Anterior cingulate cortex (tissue), 58 donors: ENCODE measurements at places on chromosomes 12 and 14.

DNA sequence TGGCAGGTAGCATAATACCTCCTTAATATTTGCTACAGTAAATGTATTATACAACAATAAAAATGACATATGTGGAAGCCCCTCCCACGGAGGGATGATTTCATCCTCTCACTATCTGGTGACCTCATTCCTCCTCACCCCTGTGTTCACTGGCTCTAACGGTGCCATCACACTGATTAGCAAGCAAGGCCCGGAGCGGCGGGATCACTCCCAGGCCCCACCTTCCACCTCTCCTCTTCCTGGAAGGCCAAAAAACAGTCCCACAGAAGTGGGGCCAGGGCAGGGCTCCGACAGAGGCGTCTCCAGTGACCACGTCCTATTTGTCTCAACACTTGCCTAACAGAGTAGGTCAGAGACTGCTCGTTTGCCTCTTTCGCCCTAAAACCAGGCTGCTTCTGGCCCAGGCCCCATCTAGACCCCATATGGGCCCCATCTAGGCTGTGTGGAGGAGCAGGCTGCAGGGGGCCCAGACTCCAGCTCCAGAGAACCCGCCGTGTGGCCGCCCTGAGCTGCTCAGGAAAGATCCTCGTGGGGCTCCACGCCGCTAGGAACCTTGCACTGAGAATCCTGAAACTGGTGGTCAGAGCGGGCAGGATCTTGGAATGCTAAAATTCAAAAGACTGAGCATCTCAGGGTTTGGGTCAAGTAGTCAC is 3.7 kb downstream of the SELPLG start:
- DNase-seq = no peak

- DNase-seq = no peak
Measured at GRCh38 chr14:69654116-69654515, 42.7 kb downstream of the SUSD6 start.

- DNase-seq = peak; percentile 80
Measured at GRCh38 chr12:53696285-53696654, 20.4 kb upstream of the ATP5MC2 start.

DNA sequence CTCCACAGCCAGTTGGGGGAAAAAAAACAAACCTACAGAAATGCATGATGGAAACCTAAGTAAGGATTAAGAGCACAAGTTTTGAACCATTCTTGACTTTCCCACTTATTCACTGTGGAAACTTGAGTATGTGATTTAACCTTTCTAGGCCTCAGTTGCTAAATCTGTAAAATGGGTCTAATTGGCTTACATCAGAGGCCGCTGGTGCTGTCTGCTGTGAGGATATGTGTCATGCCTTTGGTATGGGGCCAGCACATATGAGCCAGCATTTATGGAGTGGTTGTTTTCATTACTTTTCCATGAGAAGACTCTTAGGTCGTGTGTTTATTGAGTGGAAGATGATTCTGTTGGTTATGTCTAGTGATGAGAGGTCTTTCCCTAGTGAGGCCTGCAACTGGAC is 102.4 kb downstream of the ESR2 start:
- DNase-seq = no peak

DNA sequence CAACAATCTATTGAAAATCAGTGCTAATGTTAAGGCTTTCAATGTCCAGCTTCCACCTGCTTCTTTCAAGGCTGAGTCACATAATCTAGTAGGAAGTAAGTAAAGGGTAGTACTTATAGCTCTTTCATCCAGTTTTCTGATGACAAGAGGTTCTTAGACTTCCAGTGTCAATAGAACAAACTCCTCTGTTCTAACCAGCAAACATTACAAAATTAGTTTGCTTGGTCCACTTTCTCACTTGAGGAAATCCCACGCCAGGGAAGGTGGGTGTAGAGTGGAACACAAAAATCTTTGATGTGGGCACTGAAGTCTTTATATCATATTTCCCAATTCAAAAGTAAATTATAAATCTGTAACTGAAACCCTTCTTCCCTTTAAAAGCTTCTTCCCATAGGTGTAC is 2.6 kb downstream of the NPC2 start:
- DNase-seq = no peak

DNA sequence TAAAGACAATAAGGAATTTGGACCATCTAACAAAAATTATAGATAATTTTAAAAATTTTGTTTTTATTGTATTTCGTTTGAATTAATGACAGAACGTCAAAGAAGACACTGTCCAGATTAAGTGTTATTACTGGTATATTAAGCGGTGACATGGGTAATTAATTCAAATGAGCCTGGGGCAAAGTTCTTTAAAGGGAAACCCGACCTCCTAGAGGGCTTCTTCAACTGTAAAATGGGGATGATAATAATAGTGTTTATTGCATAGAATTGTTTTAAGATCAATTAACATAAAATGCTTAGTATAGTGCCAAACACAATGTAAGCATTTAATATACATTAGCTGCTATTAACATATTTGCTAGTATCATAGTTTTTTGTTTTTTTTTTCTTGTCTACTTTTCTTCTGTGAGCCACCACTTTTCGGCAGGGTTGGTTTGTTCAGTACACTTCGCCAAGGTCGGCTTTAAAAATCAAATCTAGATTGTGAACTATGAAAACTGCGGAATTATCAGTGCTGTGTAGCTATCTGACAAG is 514 bp upstream of the LARP4 start:
- DNase-seq = no peak

GRCh38 chr12:91974541-91975085 is 171.0 kb downstream of the BTG1 start:
- no peak for DNase-seq

DNA sequence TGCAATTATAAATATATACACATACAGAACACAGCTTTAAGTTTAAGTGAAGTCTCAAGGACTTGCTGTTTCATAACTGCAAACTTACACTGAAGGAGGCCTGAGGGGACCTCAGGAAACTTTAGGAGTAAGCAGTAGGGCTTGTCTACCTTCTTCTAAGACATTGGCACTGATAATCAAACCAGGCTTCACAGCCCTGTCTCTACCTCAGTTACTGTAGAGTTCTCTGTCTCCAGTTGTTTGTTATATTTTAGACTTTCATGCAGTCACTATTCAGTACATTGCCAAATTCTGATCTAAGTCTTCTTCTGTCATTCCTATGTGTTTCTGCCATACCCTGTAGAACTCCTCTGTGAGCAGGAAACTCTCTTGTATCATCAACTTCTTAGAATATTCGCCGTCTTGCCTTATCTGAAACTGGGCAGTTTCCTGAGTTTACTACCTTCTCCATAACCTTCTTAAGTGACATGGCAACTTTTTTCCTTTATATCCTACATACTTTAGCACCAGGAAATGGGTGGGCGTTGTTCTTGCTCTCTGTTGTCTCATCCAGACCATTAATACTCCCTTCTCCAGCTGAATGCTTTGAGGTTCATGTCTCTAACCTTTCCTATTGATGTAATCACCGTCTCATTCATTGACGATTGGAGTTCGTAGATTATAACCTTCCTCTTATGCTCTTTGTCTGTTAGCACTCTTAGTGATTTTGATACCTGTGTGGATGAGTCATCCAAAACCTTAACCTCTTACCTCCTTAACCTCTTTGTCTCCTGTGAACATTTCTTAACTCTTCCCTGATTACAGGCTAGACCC is 11.4 kb downstream of the APAF1 start:
- DNase-seq = no peak

GRCh38 chr14:100537446-100538350 is 49.5 kb downstream of the BEGAIN start:
- peak; percentile 67 for DNase-seq

DNA sequence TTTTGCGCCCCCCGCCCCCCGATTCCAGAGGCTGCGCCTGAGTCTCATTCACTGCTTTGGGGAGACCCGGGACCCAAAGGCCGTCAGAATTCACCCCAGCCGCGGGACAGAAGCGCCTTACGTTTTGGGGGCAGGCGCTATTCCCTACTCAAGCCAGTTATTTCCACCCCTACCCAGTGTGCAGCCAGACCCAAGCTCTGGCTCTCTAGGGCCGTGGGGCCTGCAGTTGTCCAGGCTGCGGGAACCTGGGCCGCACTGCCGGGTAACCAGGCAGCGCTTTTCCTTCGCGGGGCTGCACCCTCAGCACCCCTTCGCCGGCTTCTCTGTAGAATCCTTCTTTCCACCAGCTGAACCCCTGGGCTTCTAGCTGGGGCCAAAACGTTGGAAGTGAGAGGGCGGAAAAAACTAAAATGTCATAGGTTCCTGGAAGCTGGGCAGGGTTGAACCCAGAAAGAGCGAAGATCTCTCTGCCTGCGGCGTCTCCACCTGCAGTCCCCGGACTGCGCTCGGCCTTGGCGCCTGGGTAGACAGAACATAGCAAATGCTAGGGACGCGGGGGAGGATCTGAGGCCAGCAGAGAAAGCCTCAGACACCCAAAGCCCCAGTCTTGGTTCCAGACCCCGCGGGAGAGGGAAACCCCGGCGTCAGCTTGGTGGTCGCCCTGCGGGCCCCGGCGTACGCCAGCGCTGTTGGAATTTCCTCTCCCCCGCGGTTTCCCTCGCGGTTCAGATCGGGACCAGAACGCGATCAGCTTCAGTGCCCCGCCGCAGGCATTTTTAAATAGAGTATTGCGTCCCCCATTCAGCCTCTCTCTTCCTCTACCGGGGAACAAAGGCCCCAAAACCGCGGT is 18.3 kb downstream of the TBX3 start:
- DNase-seq = no peak

GRCh38 chr12:737122-737739 is 15.1 kb upstream of the WNK1 start:
- no peak for DNase-seq

DNA sequence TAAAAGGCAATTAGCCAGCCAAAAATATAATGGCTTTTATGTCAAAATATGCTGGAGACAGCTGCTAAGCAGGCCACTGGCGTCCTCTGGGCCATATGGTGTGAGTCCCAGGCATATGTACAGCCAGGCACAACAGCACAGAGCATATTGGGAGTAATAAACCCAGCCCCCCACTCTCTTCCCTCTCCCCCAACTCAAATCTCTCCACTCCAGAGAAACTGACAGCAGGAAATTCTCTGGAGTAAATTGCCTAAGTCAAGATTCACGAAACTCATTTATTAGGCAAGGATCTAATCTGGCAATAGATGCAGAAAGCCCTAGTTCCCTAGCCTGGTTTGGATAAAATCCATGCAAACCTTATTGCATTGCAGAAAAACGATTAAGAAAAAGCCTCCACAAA is 147.9 kb upstream of the SEL1L start:
- no peak for DNase-seq

DNA sequence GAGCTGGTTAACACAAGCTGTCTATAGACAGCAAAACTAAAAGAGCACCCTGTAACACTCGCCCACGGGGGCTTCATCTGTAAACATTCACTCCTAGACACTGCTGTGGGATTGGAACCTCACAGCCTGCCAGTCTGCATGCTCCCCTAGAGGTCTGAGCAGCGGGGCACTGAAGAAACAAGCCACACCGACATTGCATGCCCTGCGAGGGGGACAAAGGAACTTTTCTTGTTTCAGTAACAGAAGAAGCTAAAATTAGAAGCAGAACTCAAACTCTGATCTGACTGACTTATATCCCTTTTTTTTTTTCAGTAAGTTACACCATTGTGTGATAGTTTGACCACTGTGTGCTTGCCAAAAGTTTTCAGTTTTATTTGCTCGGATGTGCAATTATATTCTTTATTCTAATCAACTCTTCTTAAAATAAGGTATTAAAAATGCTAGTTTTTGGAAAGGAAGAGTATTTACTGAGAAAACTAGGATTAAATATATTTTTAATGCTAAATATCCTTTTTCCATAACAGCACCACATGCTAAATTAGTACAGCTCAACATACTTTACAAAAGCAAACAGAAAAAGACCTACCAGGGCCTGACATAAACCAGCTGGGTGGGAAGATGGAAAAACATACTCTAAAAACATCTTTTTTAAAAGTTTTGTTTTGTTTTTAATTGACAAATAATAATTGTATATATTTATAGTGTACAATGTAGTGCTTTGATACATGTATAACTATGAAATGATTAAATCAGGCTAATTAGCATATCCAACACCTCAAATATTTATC is 100.2 kb downstream of the EPS8 start:
- no peak for DNase-seq

DNA sequence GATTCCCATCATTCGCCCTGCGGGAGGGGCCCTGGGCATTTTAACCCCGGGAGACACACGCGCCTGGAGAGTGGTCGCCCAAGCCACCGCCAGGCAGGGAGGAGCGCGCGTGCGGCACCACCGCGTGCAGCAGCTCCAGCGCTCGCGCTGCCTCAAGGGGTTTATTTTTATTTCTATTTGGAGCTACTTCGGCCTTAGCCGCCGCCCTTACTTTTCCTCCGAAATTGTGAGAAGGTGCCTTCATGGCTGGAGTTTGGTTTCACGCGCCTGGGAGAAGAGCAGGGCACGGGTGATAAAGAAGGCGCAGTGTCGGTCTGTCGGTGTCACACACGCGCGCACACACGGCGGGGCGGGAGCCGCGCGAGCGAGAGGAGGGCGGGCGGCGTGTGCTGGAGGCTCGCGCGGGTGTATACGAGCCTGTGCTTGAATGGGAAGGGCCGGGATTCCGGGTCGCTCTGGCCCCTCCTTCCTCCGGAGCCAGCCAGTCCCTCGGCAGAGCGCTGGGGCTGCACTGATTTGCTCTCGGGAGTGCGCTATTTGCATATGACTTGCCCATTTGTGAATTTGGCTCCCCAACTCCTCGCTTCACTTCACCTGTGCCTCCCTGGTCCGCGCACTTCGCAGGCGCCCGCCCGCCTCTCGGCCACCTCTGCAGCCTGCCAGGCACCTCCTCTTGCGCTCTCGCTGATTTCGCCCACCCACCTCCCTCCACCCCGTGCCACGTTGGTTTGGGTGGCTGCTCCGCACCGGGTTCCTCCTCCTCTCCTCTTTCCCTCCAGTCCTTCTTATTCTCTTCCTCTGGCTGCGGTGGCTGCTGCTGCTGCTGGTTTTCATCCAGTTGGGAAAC is 932.3 kb downstream of the DIO2 start:
- DNase-seq = peak; percentile 48

DNA sequence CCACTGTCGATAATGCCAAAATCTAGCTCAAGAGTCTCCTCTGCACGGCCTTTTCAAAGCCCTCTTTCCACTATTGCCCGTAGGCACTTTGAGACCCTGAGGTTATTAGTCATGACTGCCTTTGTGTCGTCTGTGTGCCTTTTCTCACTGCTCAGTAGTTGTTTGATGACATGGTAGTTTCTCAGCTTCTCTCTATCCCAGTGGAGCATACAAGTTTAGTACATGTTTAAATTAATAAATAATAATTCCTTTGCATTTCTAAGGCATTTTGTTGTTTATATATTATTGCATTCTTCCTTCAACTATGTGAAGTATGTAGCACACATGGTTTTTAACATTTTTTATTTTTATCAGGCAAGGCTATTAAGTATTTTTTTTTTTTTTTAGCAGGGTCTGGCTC is 458.1 kb downstream of the PCNX1 start:
- DNase-seq = no peak
